NCI-H1105 (cell line): ENCODE measurements at places on chromosomes 7 and 10.

DNA sequence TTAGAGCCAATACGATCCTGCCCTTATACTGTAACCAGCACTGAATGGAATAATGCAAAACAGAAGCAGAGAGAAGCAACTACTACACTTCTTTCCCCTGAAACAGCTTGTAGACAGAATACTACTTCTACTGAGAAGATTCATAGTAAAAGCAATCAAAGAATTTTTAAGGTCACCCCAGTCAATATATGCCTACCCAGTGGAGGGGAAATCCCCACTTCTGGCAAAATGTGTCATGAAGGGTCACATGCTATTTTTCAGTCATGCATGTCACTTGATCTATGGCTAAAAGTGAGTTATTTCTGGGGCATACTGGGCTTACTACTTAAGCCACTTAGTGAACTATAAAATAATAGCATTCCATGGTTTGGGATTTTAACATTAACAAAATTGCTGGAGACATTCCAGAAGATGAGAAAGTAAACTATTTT lies 25.6 kb downstream of the IRF5 start:
- DNase-seq: no peak

- DNase-seq: no peak
These were observed 36.7 kb upstream of the SFTPD start for GRCh38 chr10:79985481-79986072.

- DNase-seq: no peak
These were observed 25.4 kb upstream of the LRGUK start for GRCh38 chr7:134101716-134102115.

- DNase-seq: no peak
These were observed 87.4 kb downstream of the CCDC3 start for GRCh38 chr10:12914111-12914510.

DNA sequence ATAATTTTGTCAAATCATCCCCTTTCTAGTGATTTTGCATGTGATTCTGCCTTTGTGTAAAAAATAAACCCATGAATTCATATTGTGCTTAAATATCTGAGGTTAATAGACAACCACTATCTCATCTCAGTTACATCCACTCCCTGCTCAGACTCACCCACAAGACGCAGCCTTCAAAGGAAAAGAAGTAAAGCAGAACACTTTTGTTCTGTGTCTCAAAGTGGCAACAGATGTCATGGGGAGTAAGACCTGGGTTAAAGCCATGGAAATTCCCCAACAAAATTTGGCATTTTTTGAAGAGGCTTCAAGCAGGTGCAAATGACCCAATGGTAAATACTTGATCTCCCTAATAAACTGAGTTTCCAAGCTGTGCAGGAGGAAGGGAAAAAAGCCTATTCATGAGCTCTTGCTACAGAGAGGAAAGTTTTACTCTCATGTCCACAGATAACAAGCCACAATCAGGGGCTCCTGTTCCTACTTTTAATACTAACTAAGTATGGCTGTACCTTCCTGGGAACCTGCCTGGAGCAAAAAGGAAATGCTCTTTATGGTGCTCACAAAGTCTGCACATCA lies 4.7 kb downstream of the CYP3A7 start:
- DNase-seq: no peak

- DNase-seq: no peak
These were observed 135.5 kb downstream of the ZNF22 start for GRCh38 chr10:45136256-45136655.

- DNase-seq: no peak
These were observed 88.0 kb downstream of the AKAP9 start for GRCh38 chr7:92028686-92029085.

DNA sequence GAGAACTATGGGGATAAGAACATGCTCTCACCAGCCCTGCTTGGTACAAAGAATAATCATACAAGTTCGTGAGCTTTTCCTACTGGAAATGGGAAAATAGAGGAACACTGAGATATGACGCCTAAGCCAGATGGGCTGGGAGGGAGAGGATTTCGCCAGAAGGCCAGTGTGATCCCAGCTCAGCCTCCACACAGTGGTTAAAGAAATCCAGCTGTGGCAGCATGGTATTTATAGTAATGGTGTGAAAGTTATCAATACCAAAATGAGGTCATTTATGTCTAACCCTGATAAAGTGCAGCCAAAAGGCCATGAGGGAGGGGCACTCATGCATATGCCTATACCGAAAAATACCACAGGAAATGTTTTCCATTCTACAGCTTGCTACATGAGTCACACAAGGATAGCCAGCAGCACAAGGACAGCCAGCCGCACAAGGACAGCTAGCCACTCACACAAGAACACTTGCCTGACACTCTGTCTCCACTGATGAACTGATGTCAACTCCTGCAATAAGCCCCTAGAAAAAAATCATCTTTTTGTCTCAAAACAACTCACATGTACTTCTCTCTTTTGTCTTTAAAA lies 49.4 kb downstream of the FRMPD2 start:
- no peak for DNase-seq

DNA sequence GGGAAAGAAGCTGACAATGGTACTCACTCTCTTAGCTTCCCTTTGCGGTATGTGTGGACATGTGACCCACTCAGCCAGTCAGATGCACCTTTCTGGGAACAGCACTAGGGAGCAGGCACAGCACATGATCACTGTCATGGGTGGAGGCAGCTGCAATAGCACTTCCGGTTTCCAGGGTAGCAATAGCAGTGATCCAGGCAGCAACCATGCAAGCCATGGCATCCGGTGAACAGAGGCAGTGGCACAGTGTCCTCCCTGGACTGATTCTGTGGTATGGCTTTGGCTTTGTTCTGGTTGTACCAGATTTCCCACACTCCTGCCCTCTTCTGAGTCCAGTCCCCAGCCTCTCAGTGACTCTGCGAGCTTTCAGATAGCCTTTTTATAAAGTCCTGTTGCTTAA lies 86.8 kb upstream of the NAMPT start:
- no peak for DNase-seq

DNA sequence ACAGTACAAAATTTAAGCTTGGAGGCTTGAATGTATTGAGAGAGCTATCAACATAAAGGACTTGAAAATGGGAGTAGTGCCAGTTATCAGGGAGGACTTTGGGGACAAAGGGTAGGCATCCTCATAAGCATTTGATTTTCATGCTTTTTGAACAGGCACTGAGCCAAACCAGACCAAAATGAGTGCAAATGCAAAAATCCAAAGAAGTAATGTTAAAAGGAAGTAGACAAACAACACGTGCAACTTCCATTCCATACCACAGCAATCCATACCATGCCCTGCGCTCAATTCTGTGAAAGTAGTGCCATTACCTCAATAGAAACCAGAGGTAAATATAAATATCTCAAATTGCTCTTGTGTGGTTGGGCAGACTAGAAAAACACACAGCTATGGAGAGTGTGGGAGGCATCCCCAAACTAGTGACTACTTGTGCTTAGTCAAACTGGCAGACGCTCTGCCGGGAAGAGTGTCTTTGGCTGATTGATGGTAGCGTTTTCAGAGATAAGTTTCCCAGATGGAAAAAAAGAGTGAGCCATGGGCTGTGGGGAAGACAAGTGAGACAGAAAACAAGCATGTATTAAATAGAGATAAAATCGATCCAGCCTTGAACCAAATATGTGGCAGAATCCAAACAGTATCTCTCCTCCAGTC lies 161.5 kb downstream of the CREB5 start:
- DNase-seq: peak; percentile 90

DNA sequence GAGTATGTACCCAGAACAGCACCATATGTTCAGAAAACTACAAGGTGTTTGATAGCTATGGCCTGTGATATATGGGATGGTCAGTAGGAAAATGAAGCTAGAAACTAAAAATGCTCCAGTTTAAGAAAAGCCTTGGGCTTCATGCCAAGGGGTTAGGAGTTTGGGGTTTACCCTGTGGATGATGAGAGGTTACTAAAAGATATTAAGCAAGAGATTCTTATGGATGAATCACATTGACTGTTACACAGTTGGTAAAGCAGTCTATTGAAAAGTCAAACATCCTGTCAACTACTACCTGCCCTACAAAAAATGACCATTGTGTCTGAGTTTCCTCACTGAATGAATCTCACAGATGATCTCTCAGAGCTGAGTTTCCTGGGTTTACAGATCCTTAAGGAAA lies 166.2 kb upstream of the INHBA start:
- DNase-seq: no peak

DNA sequence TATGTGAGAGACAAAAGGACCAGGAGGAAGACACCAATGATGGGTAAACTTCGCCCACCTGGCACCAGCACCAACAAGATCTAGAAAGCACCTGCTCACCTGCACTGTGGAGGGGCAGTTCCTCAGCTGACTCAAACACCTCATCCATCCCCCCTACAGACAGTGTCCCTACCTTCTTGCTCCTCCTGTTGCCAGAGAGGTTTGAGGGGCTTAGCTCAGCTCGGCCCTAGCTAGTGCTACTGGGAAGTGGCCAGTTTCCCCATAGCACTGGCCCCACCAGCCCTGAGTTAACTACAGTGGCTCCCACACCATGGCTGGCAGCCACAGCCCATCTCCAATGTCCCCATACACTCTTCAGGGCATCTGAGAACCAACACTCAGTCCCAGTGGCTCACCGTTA lies 70.8 kb downstream of the GRID1 start:
- no peak for DNase-seq

DNA sequence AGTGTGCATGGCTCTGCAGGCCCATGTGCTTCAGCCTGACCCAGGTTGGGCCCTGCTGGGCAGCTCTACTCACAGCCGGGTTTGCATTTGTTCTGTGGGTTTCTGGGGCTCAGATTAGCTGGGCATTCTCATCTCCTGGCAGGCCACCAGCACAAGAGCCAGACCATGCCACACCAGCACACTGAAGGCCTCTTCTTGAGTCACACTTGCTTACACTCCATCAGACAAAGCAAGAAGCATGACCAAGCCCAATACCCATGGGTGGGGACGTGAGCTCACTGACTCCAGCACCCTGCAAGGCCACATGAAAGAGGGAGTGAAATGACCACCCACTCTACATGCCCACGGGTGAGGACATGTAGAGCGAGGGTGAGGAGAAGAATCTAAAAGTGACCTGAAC lies 257.8 kb upstream of the PPP2R2D start:
- DNase-seq: no peak

GRCh38 chr10:132135053-132135872 lies 51.5 kb upstream of the DPYSL4 start:
- no peak for DNase-seq

DNA sequence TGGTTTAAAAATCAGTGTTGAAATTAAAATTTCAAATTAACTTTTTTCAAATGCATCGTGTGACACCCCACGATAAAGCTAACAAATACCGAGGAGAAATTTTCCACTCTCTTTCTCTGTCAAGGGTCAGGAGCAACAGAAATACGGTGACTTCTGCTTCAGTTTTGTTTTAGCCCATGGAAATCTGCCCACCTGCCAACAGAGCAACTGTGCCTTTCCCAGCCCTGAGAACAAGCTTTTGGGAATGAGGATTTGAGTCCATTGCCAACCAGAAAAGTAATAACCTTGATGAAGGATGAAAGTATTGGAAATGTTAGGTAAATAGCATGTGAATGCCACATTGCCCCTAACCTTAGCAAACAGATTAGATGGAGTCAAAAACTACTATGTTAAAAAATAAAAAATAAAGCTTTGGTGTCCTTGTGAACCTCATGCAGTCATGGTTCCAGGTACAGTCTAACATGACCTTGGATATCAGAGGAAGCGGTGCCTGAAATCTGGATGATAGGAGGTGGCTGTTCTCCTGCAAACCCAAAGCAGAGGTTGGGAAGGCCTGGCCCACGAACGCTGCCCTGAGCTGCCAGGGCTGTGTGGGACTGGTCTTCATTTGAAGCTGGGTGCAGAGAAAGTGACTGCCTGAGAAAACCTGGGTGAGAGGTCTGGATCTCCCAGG lies 296.8 kb downstream of the ELMO1 start:
- DNase-seq: no peak

- DNase-seq: no peak
These were observed 807.6 kb downstream of the DNAJB9 start for GRCh38 chr7:109377076-109377884.

- DNase-seq: no peak
These were observed 585.0 kb downstream of the PTPRN2 start for GRCh38 chr7:158002486-158003080.

GRCh38 chr7:24175603-24176002 lies 108.4 kb upstream of the NPY start:
- DNase-seq: no peak

- DNase-seq: peak; percentile 60
These were observed 1310.8 kb downstream of the XPNPEP1 start for GRCh38 chr10:108612485-108612884.
